ENCODE measurements at places on chromosomes 4 and X.
A peak's percentile ranks its signal among the peaks of the same experiment; 100 is the strongest.

- no peak for DNase-seq
Observed at GRCh38 chr4:135098061-135098460, 896.5 kb upstream of the PABPC4L start.

GRCh38 chr4:122873821-122874593, 47.4 kb downstream of the FGF2 start:
- DNase-seq: no peak

DNA sequence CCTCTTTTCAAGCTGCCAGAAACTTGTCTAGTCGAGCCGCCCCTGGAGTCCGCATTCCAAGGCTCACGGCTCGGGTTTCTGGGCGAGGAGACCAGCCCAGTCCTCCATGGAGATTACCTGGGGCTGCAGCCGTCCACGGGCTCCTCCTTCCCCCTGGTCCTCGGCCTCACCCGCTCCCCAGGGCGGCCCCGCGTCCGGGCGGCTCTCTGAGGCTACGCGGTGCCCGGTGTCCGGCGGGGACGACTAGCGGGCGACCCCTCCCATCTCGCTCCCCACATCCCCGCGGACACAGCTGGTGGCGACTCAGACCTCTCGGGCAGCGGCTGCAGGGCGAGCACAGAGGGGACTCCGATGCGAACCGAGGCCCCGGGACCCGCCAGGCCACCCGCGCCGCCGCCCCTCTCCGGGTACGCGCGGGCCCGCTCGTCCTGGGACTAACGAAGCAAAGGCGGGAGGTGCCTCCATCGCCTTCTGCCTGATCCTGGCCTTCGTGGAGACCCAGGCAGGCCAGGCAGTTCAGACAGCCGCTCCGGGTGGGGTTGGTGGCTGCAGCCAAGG, 159.4 kb downstream of the TRAM1L1 start:
- no peak for DNase-seq

GRCh38 chr4:42676066-42676951, 19.4 kb upstream of the ATP8A1 start:
- DNase-seq: no peak

GRCh38 chrX:155231163-155231562, 14.9 kb downstream of the VBP1 start:
- DNase-seq: no peak

- no peak for DNase-seq
Observed at GRCh38 chrX:134735015-134735414, 76.7 kb upstream of the PLAC1 start.

- peak; percentile 83 for DNase-seq
Observed at GRCh38 chrX:118603981-118604380, 108.4 kb downstream of the DOCK11 start.

GRCh38 chr4:87856816-87857215, 24.0 kb downstream of the MEPE start:
- DNase-seq: no peak

GRCh38 chrX:76915836-76916235, 488.3 kb downstream of the MAGEE1 start:
- no peak for DNase-seq

- DNase-seq: peak; percentile 29
Observed at GRCh38 chrX:80876877-80877276, 67.2 kb upstream of the BRWD3 start.

Data from NCI-H526 (cell line).